ENCODE measurements at places on chromosomes 4 and X.

DNA sequence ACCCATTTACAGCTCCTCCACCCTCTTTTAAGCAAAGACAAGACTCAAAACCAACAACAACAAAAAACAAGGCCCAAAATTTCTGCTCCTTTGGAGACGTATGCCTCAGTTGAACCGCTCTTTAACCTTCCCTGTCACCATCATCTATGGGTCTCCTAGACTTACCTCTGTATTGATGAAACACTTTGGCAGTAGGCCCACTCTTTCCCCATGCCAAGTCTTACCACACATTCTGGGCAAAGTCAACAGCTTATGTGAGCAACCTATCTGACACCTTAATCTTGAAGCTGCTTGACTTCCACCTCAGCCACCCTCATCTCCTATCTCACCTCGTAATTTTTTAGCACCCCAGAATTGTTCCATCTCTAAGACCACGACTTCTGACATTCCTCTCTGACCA, 99.7 kb upstream of the CXorf66 start:
- no peak for DNase-seq

- DNase-seq, result no peak
Measured at GRCh38 chrX:16207634-16208033, 40.4 kb downstream of the MAGEB17 start.

DNA sequence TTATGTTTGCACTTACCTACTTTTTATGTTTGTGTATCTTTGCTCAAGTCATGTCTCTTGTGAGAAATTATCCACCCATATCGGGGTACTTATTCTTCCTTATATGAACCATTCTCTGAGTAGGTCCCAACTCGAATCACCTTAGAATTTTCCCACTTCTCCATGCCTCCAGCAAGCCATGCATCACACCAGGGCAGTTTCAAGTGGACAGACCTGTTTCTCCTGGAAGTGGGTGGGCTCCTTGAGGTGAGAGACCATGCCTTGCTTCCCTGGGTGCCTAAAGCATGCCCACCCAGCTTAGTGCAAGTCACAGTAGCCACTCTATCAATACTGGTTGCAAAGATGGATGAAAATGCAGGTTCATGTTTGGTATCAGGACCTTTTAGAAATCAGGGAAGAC, 187.2 kb downstream of the KIT start:
- DNase-seq, result no peak

DNA sequence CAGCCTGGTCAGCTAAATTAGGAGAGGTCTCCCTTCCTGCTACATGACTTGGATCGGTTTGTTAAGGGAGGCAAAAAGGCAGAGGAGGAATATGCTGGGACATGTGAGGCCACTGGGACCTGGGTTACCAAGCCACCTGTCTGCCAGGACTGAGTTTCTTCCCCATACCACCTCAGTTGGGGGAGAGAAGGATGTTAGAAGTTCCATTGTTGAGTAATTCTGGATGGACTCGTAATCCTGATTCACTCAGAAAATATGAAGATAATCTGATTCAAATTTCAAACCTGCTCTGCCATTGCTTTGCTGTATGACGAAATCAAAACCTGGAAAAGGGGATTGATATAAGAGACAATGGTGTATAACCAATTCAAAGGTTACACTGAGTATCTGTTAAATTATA, 97.4 kb upstream of the S100G start:
- DNase-seq, result no peak

- DNase-seq, result no peak
Measured at GRCh38 chr4:101140228-101140627, 207.1 kb downstream of the PPP3CA start.

GRCh38 chr4:54731552-54731951, 73.8 kb downstream of the KIT start:
- DNase-seq, result no peak
